MV-4-11 (cell line): ENCODE measurements at places on chromosomes 4 and X.

DNA sequence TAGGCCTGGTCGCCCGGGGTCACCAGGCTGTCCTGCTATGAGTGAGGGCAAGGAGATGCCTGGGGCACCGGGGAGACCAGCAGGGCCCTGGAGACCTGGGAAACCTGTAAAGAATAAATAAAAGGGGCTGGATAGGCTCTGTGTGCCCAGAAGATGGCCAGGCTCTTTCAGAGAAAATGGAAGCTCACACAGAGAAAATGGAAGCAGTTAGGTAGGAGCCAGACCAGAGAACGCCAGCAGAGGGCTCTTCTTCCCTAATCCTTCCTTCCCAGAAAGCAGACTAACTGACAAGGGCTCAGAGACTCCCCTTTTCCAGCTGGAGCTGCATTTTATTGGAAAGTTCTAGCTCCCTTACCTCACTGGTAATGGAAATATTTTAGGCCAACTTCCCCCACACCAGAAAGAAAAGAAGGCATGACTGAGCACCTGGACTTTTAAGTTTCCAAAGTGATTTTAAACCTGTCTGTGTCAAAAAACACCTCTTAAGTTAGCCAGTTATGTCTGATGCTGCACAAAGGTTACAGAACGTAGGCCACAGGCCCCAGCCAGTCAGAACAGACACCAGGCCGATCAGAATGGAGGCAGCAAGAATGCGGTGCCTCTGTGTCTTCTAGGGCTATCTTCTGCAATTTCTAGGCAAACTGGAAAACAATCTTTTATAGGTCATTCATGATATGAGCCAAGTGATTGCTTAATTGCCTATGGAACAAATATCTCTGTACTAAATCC lies 74.0 kb downstream of the ATG4A start:
- no peak for DNase-seq

- no peak for DNase-seq
Observed at GRCh38 chrX:82362550-82362949, 1145.5 kb upstream of the POU3F4 start.

DNA sequence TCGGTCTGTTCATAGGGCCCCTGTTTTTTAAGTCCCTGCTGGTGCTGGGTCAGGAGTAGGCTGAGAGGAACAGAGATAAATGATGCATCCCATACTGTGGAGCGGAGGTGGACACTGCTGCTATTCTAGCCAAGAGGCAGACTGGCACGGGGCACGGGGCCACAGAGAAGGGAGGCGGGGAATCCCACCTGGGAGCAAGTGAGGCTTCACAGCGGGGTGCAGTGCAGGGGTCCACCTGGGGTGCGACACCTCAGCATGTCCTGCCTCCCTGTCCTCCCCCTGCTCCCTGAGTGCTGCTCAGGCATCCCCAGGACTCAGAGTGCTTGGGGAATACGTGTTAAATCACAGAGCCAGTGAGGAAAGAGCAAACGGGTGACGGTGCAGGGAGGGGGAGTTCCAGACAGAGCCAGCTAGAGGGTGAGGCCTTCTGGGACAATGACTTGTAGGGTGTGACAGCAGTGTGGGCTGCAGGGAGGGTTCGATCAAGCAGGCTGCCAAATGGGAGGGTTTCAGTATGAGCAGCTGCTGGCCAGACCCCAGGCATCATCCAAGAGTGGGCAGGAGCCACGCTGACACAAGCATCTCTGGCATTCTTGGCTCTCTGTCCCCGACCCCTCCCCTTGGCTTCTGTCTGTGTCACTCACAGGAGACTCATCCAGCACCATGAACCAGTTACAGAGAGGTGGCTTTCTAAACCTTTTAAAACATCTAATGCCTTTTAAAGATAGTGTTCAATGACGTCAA lies 13.7 kb upstream of the HTRA3 start:
- no peak for DNase-seq

- DNase-seq = no peak
Observed at GRCh38 chr4:992297-993110, 700 bp downstream of the SLC26A1 start.

DNA sequence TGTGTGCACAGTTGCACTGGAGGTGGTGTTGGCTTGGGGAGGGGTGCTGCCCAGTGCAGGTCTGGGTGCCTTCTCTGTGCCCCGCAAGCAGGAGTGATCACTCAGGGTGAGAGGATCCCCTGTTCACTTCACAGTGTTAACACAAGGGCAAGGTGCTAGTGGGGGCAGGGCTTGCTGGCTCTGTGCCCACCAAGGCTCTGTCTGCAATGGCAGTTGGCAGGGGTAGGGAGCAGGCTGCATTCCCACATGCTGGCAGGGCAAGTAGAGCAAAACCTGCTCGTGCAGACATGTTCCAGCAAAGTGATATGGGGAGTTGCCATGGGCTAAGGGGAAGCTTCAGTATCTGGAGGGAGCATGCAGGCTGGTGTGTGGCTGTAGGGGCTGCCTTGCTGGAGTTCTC lies 428.0 kb downstream of the ZNF674 start:
- no peak for DNase-seq

DNA sequence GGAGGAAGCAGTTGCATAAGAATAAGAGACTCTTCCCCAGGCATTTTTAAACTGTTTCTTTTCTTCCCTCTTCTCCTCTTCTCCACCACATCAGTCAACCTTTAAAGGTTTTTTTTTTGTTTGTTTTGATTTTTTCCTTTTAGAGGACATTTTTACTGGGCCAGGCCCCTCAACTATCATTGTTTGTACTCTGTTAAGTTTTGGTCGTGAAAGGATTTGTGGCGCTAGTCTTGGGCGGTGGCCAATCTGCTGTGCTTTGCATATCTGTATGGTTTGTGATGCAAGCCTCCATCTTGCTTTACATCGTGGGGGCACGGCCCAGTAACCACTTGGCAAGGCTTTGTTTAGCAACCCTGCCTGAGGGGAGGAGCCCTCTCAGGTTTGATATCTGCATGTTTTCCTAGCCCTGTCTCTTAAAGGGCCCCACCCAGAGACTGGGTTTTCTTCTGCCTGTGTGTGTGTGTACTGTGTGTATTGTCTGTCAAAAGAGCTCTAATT lies 101.9 kb upstream of the SLITRK2 start:
- no peak for DNase-seq

GRCh38 chrX:41391606-41392005 lies 55.5 kb upstream of the NYX start:
- no peak for DNase-seq

GRCh38 chrX:138847930-138848329 lies 136.4 kb upstream of the FGF13 start:
- DNase-seq = no peak

- no peak for DNase-seq
Observed at GRCh38 chr4:70522626-70523025, 4.3 kb downstream of the AMTN start.

- no peak for DNase-seq
Observed at GRCh38 chr4:2277956-2278355, 16.0 kb upstream of the MXD4 start.

DNA sequence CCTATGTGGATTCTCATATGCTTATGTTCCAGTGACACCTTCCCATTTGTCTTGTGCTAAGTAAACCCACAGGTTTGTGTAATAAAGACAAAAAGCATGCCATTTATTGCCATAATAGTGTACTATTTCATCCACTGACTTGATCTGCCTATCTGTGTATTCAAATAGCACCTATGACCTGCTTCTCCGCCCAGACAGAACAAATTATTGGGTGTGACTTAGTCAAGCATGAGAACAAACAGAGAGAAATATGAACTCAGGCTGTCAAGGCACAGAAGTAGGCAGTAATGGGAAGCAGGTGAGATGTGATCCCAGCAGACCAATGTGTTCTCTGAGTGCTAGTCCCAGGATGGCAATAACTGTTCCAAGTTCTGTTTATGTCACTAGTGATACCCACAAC lies 25.4 kb downstream of the ELOVL6 start:
- no peak for DNase-seq

DNA sequence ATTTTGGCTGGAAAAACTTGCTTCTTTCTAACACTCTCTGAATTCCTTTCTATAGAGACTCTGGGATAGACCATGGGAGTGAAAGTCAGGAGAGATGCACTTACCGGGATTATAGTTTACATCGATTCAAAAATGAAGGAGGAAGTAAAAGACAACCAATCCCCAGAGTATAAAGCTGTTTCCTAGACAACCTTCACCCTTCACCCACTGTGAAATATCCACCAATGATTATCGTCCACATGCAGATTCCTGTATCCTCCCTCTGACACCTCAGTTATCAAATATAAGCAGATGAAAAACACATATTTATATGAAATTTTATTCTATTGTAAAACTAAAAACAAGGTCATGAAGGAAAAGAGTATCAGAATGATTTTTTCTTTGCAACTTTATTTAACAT lies 258.8 kb upstream of the GK2 start:
- no peak for DNase-seq

GRCh38 chrX:78506248-78506647 lies 152.9 kb downstream of the RTL3 start:
- DNase-seq = no peak

GRCh38 chrX:17743913-17744312 lies 6.6 kb downstream of the SCML1 start:
- no peak for DNase-seq

GRCh38 chr4:166673911-166674310 lies 560.4 kb downstream of the SPOCK3 start:
- no peak for DNase-seq

DNA sequence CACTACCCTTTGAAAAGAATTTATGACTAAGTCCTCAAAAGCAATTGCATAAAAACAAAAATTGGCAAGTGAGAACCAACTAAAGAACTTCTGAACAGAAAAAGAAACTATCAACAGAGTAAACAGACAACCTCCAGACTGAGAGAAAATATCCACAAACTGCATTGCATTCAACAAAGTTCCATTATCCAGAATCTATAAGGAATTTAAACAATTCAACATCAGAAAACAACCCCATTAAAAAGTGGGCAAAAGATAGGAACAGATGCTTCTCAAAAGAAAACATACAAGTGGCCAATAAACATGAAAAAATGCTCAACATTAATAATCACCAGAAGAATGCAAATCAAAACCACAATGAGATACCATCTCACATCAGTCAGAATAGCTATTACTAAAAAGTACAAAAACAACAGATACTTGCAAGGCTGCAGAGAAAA lies 130.2 kb downstream of the GASK1B start:
- no peak for DNase-seq

DNA sequence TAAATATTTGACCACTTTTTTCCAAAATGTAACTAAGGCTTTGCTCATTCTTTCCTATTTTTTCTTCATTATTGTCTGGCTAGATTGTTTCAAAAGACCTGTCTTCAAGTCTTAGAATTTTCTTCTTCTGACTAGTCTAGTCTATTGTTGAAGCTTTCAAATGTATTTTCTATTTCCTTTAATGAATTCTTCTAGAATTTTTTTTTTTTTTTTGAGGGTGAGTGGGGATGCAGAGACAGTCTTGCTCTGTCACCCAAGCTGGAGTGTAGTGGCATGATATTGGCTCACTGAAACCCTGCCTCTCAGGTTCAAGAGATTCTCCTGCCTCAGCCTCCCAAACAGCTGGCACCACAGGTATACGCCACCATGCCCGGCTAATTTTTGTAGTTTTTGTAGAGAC lies 141.4 kb downstream of the TET2 start:
- no peak for DNase-seq
